Sigmoid colon (tissue), 7 donors: ENCODE measurements at places on chromosomes 4 and X. TPM values are rescaled to one million over a fixed set of nuclear protein-coding genes. Genes with fewer than 3 reads are reported as not detected.

DNA sequence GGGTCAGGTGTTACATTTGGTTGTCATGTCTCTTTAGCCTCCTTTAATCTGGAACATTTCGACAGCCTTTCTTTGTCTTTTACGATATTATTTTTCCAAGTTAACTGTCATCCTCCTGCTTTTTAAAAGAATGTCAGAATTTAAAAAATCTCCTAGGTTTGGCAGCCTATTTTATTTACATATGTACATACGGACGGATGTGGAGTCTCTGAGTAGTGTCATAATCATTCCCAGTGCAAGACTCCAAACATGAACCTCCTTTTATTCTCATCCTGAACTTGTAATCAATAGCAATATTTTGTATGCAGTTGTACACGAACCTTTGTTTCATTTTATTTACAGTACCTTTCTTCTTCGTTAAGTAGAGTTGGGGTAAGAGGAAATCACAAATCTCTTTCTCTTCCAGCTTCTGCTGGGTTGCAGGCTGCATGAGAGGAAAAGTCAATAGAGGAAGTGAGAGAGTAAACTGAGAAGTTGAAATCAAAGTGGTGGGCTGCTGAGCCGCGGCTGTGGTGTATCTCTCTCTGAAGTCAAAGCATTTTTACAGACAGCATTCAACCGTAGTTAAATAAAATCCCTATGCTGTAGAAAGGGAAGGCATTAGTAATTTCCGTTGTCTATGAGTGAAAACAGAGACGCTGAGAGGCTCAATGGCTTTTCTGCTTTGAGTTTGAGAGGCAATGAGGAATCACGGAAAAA is 53.9 kb upstream of the RPS6KA3 start:
- no peak for DNase-seq

DNA sequence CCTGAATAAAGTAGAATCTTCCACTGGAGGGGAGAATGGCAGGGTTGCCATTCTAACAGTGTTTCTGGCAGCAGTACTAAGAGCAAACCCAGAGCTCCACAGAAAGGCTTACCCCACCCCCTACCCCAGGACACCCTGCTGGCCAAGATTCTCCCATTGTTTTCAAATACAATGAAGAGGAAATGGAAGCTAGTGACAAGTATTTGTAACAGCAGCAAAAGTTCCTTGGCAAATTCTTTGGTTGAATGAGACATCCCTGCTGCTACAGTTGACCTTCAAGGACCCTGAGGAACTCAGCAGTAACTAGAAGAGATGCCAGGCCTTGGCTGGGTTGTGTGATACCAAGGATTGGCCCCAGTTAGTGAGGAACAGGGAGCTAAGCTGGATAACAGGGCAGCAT is 124.2 kb upstream of the DGKK start:
- no peak for DNase-seq

DNA sequence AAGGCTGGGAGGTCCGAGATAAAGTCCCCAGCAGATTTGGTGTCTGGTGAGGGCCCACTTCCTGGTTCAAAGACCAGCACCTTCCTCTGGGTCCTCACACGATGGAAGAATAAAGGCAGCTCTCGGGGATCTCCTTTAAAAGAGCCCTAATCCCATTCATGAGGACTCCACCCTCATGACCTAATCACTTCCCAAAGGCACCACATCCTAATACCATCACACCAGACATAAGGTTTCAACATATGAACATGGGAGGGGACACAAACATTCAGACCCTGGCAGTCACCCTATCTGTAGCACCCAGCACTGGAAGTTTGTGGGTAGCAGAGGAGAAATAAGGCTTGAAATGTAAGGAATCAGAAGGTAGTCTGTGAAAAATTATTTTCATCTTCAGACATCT is 112.9 kb upstream of the NOCT start:
- no peak for DNase-seq

GRCh38 chr4:7423801-7424552 is 10.8 kb downstream of the PSAPL1 start:
- DNase-seq = peak; percentile 33

Gene FANCB
- total RNA-seq = 2.1 TPM
